Stimulated activated CD4-positive, alpha-beta T cell treated with anti-CD3 and anti-CD28 coated beads, Interleukin-4, amount 100 ng/mL, for 48 hours (primary cell): ENCODE measurements at places on chromosomes 12 and 14.

GRCh38 chr12:54622463-54623183 is 12.1 kb downstream of the LACRT start:
- no peak for DNase-seq

GRCh38 chr14:74615735-74616134 is 3.7 kb upstream of the LTBP2 start:
- no peak for DNase-seq

DNA sequence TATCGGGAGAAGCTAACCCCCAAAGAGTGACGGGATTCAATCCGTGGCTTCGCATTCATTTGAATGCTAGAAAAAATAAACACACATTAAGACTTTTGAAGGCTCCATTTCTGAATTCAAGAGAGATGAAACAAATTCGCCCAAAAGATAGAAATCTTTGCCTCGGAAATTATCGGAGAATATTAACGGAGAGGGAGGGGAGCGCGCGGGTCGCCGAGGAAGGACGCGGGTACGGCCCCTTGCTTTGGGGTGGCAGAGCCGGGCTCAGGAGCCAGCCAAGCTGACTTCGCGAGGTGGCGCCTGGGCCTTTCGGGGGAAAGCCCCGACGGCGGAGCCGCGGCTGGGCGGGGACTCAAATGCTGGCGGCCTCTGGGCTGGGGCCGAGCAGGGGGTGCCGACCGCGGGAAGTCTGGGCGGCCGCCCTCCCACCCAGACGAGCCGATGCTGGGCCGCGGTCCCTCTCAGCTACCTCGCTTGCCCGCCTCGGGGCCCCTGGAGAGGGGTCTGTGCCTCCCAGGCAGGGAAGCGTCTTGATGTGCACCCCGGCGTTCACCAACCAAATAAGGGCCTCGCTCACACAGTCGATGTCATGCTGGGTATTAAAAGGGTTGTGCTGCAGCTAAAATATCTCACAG is 14.7 kb downstream of the NKX2-1 start:
- no peak for DNase-seq

DNA sequence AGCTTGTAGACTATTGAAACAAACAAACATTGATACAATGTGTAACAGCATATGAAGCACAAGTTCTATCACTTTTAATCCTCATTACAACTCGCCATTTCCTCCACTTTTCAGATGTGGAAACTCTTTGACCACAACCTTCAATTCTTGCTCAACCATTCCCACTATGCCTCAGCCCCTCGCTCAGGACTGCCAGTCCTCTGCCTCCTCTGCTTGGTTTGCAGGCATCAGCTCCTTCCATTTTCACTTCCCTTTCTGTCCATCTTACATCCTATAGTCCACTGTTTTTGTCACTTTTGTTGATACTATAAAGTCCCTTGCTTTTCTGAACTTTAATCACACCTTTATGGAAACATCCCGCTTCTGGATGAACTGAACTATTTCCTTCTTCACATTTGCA is 28.2 kb upstream of the CD27 start:
- no peak for DNase-seq

- DNase-seq: peak; percentile 35
These were observed 1.4 kb upstream of the ABCD2 start for GRCh38 chr12:39620659-39621658.

DNA sequence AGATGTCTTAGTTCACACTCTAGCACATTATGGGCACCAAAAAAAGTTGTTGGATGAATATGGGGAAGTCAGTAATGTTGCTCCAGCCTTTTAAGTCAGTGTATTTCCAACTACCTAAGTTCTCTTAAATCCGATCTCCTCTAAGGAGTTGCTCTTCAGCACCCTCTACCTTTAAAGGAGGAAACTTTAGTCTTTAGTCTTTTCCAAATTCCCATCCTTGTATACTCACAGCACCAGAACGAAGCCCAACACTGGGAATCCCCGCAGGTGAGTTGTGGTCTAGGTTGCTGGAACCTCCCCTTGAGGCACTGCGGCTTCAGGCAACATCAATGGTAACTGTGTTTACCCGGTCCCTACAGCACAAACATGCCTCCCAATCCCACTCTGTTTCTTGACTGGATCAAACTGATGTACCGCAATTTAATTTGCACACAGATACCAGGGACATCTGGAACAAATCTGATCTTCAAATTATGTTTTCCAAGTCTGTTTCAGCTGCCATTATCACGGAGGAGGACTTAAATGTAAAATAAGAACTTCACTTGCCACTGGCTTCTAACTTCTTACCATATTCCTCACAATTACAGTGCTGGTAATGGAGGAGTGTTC is 179.0 kb downstream of the FOXN3 start:
- DNase-seq: no peak

- no peak for DNase-seq
These were observed 51.0 kb downstream of the LMNTD1 start for GRCh38 chr12:25502118-25502517.

DNA sequence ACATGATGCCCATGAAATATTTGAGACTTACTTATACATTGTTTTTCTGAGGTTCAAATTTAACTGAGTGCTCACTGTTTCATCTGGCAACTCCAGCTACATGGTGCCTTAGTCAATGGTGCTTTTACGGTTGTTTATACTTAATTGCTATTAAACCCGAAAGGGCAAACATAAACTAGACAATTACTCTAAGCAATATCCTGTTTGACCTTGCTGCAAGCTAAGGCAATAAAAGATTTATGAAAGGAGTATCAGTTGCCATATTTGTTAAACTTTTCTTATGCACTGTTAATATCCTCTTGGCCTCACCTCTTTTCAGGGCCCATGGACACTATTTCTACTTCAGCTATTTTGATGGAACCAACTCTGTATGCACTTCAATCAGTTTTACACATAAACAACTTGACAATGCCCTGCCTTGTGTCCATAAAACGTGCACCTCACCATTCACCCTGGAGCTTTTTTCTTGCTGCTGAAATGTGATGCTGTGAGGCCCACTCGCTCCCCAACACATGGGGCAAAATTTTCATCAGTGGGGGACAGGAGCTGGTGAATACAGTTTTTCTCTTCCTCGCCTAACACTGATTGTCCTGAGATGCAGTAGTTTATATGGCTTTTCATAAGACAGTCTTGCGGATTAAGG is 64.1 kb upstream of the HIF1A start:
- DNase-seq: no peak

- no peak for DNase-seq
These were observed 44.6 kb upstream of the C14orf132 start for GRCh38 chr14:95994593-95994928.

GRCh38 chr14:74934041-74934440 is 11.0 kb upstream of the RPS6KL1 start:
- DNase-seq: no peak

DNA sequence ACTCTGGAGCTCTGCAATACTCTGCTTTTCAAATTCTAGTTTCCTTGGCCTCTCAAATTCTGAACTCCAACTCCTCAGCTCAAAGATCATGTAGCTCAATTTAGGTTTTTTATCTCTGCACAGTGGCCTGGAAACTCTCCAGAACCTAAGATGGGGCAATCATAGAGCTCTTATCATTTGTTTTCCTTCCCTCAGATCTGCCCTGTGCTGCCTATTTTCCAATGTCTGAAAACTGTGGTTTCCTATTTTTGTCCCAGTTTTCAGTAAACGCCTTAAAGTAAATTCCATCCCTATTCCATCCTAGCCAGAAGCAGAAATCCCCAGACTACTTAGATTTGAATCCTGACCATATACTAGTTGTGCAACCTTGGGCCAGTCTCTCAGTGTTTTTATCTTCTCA is 73.2 kb downstream of the CEP83 start:
- no peak for DNase-seq

- peak; percentile 50 for DNase-seq
These were observed 14.0 kb downstream of the TAMALIN start for GRCh38 chr12:52020539-52021336.

DNA sequence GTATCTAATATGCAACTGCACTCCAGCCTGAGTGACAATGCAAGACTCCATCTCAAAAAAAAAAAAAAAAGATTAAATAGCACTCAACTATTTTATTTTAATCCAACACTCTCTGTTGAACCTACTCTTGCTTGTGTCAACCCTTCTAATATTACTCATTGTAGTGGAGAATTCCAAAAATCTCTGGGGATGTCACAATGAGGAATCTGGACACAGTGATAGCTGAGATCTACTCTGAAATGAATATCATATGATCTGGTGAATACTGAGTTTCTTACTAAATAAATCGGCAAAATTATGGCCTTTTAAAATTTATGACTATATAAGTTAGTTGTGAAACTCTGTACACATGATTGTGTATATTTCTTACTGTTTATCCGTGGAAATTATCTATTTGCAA is 418.2 kb downstream of the BCAT1 start:
- no peak for DNase-seq

GRCh38 chr12:71070416-71071128 is 87.2 kb downstream of the TSPAN8 start:
- no peak for DNase-seq

GRCh38 chr12:9391815-9392214 is 183.6 kb upstream of the PZP start:
- DNase-seq: no peak

DNA sequence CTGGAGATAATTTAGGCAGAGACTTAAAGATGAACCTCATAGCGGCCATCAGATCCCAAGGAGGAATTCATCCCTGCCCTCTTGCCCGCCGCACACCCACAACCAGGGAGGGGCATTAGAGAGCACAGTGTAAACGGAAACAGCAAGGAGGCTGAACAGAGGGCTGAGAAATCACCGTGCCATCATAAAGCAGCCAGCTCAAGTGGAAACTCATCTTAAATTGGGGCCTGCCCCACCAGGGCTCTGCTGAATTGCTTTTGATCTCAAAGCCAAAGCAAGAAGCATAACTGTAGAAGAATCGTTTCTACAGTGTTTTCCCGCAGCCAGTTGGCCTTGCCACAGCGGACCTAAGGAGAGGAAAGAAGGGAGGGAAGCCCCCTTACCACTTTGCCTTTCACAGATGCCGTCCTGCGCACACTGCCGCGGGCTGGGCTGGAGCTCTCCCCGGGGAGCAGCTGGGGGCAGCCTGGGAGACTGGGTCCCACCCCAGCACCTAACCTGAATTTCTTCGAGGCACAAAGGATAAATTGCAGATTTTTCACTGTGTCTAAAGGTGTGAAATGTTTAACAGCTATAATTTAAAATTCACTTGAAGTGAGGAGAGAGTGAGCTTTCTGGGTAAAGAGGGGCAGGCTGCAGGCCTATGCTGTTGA is 51.8 kb upstream of the MMP17 start:
- no peak for DNase-seq

- no peak for DNase-seq
These were observed 11.8 kb upstream of the EDDM3A start for GRCh38 chr14:20733684-20734429.

DNA sequence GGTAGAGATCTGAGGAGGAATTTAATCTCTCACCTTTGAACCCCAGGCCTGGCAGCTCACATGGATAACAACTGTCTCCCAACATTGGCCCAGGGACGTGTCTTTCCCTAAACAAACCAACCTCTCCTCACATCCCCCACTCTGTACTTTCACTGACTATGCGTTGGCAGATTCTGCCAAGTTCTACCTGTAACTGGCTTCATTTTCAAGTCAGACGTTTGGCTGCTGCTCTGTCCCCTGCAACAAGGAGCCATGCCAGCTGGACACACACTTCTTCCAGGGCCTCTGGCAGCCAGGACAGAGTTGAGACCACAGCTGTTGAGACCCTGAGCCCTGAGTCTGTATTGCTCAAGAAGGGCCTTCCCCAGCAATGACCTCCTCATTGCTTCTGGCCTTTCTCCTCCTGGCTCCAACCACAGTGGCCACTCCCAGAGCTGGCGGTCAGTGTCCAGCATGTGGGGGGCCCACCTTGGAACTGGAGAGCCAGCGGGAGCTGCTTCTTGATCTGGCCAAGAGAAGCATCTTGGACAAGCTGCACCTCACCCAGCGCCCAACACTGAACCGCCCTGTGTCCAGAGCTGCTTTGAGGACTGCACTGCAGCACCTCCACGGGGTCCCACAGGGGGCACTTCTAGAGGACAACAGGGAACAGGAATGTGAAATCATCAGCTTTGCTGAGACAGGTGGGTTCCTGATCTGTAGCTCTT is at the start of gene INHBC:
Gene INHBC, plus strand, starts transcription at position 268 of the 707 bp plus-strand sequence. Its CDS starts 103 bp downstream, at position 371.
- no peak for DNase-seq

DNA sequence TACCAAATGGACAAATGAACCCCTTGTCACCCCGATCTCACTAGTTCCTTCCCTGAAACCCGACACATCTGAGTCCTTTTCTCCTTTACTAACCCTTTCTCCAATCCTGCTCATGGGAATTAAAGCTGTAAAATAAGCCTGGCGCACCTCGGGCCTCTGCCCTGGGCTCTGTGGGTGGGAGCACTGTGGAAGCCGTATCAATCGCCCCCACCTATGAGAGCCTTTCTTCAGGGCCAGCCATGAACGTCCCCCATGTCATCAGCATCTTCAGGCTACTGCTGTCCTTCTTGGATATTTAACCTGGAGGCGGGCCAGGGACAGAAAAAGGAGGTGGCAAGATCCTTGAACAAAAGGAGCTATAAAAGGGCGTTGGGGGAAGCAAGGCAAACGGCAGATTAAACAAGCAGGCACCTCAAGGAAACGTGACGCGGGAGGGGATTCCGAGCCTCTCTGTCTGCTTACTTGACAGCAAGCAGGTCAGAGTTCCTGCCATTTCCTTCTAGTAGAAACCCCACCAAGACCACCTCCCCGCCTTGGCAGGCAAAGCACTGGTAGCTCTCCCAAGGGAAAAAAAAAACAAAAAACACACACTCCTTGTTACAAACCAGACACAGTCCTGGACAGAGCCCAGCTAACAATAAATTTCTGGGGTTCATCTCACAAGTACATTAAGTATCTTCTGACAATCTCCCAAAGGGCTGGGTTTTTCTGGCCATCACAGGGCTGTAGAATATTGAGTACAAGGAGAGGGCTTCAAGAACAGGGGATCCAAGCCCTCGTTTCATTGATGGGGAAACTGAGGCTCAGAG is 62.9 kb downstream of the DPF3 start:
- no peak for DNase-seq

- DNase-seq: no peak
These were observed 829.1 kb upstream of the MGAT4C start for GRCh38 chr12:87085286-87085685.

DNA sequence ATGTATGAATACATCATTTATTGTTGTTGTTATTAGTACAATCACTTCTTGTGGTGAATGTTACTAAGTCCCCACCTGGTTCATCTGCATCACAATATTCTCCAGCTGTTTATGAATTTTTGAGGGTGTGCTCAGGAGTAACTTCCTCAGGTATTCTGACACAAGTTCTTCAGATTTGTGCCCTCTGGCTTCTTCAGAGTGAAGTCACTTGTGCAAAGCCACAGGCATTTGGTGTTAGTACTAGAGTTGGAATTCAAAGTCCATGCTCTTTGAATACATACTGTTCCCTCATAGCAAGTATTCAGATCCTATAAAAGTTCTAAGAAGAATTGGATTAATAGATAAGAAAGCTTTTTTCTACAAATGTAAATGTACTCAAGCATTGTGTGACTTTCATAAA is 150.3 kb upstream of the AVPR1A start:
- no peak for DNase-seq

DNA sequence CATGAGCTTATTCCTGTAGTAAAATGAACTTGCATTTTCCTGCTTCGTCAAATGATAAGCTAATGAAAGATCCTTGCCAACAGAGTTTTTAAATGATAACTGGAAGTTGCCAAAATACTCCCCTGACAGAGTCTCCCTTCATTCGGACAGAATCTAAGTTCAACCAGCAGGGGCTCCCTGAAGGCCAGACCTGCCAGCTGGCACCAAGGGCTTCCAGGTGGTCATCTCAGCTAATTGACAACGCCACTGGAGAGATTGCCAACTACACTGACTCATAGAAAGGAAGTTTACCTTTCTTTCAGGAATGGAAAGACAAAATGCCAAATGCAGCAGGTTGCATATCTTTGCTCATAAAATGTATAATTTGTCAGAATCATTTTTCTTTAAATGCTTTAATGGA is 462.8 kb downstream of the GXYLT1 start:
- DNase-seq: no peak

- no peak for DNase-seq
These were observed 9.4 kb downstream of the SART3 start for GRCh38 chr12:108551535-108551934.
